ENCODE measurements at places on chromosomes 3 and 15.

GRCh38 chr15:84862214-84862975 lies 22.1 kb upstream of the SLC28A1 start:
- no peak for DNase-seq

GRCh38 chr15:85755471-85755870 lies 39.3 kb downstream of the KLHL25 start:
- DNase-seq, result no peak

- DNase-seq, result no peak
These were observed 683.0 kb downstream of the NTRK3 start for GRCh38 chr15:87573534-87573933.

GRCh38 chr15:100981086-100981485 lies 61.9 kb downstream of the LRRK1 start:
- DNase-seq, result no peak

DNA sequence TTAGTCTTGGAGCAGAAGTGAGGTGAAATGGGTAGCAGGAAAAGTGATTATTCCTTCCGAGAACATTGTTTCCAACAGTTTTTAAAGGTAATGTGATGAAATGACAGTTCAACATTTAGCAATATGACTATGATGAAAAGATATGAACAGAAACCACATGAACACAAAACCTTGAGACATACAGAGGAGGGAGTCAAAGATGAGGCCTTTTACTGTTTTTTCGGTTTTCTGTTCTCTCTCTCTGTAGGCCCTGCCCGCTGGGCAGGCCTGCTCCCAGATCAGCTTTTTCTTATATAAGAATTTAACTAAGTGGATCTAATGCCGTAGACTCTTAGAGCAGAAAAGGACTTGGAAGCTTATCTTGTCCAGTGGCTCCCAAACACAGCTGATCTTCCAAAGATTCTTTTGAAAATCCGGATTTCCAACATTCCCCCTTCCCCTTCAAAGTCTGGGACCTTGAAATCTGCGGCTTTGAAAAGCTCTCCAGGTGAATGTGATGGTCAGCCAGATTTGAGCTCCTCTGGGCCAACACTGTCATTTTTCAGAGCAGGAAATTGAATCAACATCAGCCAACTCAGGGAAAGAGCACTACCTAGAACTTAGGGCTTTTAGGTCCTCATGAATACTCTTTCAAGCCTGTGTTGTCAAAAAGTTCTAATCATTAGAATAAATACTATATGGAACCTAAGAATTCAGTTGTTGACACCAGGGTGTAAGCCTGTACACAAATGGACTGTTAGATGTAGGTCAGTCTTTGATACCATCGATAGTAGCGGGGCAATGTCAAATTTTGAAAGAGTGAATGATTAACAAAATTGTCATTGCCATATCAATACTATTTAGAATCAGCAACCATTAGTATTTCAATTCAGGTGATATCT lies 372.7 kb downstream of the SHQ1 start:
- no peak for DNase-seq

- no peak for DNase-seq
These were observed 256.0 kb upstream of the STAC start for GRCh38 chr3:36124118-36124796.

All from midbrain (tissue), 1 donor.